ENCODE measurements at places on chromosomes 6 and 20.
A peak's percentile ranks its signal among the peaks of the same experiment; 100 is the strongest.

- no peak for DNase-seq
Measured at GRCh38 chr6:12485837-12486236, 195.7 kb downstream of the EDN1 start.

DNA sequence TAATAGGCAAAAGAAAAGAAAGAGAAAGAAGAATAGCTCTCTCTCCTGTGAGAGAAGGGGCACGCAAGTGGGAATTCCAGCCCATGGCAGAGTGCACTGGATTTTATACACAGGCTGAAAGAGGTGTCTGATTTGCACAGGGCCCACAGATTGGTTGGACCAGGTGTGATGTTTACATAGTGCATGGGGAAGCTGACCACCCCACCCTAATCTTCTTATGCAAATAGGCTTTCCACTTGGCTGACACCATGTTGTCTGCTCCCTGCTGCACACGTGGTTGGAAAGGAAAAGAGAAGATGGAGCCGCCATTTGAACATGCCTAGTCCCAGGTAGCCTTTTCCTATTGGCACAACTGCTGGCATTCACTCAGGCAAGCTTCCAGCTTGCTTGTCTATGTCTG, 20.2 kb downstream of the MICA start:
- DNase-seq: no peak

GRCh38 chr6:106547601-106548453, 81.5 kb downstream of the RTN4IP1 start:
- DNase-seq: peak; percentile 74

- peak; percentile 62 for DNase-seq
Measured at GRCh38 chr6:113457198-113457597, 399.9 kb upstream of the MARCKS start.

- DNase-seq: peak; percentile 5
Measured at GRCh38 chr6:155832596-155832995, 377.0 kb upstream of the NOX3 start.

- DNase-seq: peak; percentile 22
Measured at GRCh38 chr20:25057234-25058050, 497 bp downstream of the ACSS1 start.

- DNase-seq: no peak
Measured at GRCh38 chr6:7169296-7169721, 61.5 kb downstream of the RREB1 start.

GRCh38 chr6:55679503-55679902, 100.5 kb upstream of the HMGCLL1 start:
- no peak for DNase-seq

DNA sequence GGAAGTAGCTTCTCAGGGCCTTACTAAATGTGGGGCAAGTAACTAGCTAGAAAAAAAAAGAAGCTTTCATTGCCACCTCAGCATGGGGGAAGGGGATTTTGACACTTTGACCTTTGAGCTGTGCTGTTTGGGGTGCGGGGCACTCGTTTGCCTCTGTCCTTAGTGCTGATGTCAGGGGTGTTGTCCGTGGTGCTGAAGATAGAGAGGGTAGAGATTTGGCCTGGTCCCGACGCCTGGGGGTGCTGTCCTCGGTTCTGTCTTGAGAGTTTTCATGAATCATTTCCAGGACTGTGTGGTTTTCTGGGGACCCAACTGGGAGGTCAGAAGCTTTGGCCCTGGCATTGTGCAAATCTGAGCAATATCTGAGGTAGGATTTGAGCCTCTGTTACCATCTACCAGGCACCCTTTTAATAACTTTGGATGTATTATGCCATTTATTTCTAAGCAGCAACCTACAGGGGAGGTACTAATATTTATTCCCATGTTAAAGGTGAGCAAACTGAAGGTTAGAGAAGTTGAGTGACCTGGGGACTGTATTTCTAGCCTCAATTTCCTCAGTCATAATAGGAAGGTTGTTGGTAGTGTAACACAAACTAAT, 78.0 kb downstream of the DLGAP4 start:
- DNase-seq: peak; percentile 26

DNA sequence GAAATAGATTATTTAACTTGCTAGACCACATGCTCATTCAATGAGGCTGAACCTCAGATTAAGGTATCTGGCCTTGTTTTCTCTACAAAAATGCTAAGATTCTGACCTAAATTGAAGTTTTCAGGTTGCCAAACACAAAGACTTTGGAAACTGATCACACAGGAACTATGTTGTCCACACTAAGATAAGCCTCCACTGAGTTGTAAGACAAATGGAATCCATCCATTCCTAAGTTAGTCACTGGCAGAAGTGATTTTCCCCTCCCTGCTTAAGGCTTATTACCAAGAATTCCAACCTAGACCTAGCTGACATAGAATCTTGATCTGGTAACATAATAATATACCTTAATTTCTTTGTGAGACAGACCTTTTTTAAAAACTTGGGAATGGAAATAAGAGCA, 608.1 kb downstream of the TENT5A start:
- no peak for DNase-seq

DNA sequence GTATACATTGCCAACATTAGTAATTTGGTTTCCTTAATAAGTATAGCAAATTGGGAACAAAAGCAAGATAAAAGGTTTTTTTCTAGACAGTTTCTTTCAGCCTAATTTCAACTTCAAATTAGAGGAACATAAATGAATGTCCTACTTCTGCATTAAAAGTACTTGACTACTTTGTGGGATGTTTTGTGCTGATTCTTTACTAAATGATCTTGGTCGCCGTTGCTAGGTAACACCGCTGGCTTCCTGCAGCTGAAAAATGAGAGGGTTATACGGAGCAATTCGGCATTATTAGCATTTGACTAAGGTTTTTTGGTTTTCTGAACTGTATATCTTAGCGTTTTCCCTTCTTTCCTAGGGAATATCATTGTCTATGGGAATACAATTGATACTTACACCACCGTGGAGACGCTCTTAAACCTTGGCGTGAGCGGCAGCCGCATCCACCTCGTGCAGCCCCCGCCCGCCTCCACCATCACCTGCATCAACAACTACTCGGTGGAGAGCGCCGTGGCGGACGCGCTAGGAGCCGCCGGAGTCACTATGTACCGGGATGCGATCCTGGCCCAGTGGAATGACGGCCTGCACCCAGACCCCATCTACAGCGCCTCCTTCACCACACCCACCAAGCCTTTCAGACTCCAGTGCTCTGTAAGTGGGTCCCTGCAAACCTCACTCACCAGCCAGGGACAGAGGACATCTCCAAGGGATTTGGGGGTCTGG, 90.9 kb upstream of the INSM1 start:
- DNase-seq: no peak

DNA sequence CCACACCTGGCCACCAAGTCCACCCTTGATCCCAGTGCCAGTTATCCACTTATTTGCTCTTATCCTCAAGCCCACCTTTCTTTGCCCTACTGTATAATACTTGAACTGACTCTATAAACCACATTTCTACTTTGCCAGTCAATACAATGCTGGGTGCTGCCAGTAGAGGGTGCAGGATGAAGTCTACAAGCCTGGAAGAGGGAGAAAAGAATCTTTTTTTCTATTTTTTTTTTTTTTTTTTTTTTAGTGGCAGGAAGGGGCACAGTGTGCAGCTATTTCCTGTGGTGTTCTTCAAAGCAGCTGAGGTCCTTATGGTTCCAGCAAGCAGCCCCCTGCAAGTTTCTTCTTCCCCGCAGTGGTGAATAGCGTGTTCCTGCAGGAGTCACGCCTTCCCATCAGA, 22.2 kb upstream of the GABRR1 start:
- DNase-seq: no peak
